ENCODE measurements at places on chromosomes 6 and 20.

GRCh38 chr20:17225851-17226409 lies 910 bp upstream of the PCSK2 start:
- no peak for DNase-seq

DNA sequence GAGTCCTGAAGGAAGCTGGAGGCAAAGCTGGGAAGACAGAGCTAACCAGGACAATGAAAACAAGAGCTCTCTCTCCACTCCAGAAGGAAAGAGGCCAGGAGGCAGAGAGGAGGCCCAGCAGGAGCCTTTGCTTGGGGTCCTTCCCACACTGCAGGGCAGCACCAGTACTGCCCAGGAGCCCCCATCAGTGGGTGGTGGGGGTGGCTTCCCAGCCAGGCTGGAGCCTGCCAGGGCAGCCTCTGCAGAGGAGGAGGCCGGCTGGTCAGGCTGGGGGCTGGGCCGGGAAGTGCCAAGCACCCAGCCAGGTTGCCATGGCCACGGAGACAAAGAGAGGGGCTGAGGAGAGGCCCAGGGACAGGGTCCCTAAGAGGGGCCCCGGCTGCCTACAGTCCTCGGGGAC lies 33.4 kb downstream of the PREX1 start:
- no peak for DNase-seq

- DNase-seq: no peak
Measured at GRCh38 chr20:44678990-44679611, 27.6 kb upstream of the ADA start.

GRCh38 chr20:36462440-36463211 lies 78.7 kb upstream of the MYL9 start:
- DNase-seq: no peak

DNA sequence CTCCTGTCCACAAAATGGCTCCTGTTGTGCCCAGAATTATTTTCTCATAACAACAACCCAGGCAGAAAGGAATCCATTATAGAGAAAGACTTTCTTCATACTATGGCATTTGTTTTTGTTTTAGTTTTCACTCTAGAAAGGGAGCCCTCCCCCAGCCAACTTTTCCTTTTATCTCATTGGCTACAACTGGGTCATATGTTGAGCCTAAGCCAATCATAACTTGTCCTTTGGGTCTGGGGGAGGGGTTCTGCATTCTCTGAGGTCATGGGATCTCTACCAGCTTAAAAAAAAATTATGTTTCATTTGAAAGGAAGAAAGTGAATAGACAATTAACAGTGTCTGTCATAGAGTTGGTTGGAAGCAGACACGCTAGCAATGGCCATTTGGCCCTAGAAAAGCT lies 177.6 kb downstream of the AIG1 start:
- DNase-seq: no peak

- peak; percentile 3 for DNase-seq
Measured at GRCh38 chr6:3455569-3456394, 1.1 kb downstream of the SLC22A23 start.

GRCh38 chr6:43181621-43181941 lies 415 bp upstream of the CUL9 start:
- no peak for DNase-seq

GRCh38 chr6:135228486-135228885 lies 47.4 kb downstream of the MYB start:
- no peak for DNase-seq

DNA sequence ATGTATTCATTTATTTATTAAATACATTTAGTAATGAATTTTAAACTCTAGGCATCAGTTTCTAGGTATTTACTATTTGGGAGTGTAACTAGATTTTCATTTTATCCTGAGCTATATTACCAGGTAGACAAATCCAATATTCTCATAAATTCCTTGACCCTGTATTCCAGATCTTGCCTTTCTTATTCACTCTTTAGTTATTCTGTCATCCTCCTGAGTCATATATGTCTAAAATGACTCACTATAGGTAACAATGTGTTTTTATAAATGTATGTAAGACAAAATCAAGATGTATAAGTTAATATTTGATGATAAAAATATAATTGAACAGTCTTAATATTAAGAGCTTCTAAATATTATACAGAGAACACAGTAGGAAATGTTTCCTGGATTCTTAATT lies 642.1 kb upstream of the NRSN1 start:
- no peak for DNase-seq

GRCh38 chr6:7668936-7669335 lies 57.0 kb upstream of the BMP6 start:
- DNase-seq: no peak

DNA sequence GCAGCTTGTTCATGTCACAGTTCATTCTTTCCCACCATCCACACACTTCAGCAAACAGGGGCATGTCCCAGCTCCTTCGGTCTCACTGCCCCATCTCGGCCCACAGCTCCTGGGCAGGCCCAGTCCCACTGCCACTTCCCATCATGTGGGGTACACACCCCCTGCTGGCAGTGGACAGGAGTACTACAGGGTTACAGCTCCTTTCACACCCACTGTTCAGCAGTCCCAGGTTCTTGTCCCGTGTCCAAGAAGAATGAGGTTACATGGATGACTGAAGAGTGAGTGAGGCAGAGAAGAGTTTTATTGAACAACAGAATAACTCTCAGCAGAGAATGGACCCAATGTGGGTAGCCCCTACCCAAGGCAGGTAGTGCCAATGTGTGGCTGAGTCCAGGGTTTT lies 77.8 kb upstream of the SMLR1 start:
- no peak for DNase-seq

GRCh38 chr6:39792540-39793450 lies 619 bp downstream of the DAAM2 start:
- DNase-seq: no peak

DNA sequence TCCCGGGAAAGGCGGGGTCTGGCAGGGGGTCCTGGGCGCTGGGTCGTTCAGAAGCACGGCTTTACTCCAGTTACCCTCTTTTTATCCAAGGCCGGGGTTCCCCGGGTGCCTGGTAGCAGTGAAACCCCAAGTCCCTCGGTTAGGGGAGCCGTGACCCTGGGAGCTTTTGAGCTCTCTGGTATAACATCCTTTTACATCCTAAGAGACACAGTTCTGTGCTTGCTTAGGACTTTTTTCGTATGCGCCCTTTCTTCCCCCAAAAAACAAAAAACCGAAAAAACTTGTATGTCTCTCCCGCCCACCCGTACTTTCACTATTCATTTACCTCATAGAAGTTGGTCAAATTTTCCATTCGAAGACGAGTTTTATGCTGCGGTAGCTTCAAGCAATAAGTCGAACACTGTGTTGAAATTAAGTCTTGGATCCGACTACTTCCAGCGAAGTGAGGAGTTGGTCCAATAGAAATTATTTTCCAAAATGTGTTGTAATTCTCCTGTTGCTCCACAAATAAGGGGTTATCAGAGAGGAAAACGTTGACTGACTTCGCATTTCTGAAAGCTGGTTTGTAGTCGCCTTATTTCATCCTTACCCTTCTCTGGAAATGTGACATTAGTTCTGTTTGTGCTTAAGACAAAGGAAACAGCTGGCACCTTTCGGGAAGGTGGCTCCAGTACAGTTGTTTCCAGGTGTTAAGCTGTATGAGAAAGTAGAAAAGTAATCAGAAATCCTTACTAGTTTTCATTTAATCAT lies 816 bp upstream of the MAN1A1 start:
- no peak for DNase-seq

- no peak for DNase-seq
Measured at GRCh38 chr6:7636151-7636550, 46.2 kb downstream of the SNRNP48 start.

GRCh38 chr6:89411145-89412070 lies 665 bp downstream of the RRAGD start:
- DNase-seq: peak; percentile 15

DNA sequence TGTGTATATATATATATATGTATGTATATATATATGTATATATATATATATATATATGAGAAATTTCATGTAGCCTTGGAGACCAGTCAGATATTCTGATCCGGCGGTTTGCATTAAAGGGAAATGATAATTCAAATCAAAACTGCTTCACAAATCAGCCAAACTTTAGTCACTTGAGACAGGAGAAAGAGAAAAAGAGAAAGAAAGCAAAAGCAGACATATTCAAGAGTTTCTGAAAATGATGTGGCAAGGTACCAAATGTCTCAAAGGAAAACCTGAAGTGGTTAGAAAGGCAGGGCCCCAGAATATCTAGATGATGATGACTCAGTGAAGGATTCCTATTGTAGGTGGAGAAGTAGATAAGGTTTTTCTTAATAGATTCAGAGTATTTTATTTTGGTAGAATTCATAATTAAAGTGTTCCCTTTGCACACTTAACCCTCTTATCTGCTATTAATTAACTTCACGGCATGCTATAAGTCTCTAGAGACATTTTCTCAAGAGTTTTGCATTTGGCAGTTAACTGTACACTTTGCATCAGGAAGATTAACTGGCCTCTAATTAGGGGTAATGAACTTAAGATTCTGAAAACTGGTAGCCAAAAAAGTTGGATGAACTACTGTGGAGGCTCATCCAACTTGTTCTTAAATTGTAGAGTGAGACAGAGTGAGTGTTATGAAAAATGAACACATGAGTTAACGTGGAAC lies 50.1 kb upstream of the ASF1A start:
- no peak for DNase-seq

DNA sequence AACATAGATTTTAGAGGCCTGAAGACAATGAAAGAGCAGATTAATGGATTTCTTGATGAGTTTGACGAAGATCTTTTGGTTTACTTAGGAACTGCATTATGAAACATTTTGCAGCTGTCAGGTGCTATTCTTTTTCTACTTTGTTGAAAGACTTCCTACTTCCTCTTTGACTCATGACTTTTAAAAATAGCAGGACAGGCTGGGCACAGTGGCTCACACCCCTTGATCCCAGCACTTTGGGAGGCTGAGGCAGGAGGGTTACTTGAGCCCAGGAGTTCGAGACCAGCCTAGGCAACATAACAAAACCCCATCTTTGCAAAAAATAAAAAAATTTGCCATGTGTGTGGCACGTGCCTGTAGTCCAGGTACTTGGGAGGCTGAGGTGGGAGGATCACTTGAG lies 52.0 kb downstream of the ITCH start:
- DNase-seq: no peak

DNA sequence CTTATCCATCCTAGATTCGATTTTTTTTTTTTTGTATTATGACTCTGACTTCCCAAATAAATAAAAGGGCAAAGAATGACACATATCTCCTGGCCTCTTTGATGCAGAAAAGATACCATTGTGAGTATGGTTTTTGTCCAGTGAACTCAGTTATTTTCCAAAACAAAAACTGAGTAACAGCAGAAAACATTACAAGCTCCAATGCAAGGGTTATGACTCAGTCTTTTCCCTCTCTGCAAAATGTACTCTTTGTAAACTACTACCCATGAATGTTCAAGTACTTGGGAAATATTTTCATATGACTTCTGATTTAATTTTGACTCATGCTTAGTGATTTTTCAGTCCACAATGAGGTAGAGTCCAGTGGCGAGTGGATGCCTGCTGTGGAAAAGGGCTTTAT lies 355.3 kb downstream of the RNF144B start:
- no peak for DNase-seq

DNA sequence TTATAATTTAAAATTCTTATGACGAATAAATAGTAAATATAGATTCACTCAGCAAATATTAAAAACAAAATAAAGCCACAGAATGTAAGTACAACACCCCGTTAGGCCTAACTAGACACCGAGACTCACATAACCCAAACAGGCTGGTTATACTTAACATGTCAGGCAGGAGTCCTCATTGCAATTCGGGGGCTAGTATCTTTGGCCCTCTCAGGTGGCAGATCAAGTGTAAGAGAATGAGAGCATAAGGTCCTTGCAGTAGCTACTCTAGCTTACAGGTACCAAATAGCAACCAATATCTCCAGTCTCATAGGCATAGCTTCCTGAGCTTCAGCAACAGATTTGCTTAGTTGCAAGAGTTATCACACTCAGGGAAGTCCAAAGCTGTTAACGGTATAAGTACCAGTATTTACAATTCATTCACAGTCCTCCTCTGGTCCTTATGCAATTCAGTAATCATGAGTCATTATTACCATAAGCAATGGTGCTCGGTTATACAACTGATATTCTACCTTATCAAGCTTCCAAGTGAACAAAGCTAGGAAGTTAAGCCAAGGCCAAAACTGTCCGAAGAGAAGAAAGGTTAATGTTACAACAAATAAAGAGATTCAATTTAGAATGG lies 20.1 kb downstream of the REV3L start:
- no peak for DNase-seq

- DNase-seq: no peak
Measured at GRCh38 chr6:63897952-63898351, 262.4 kb downstream of the PHF3 start.

DNA sequence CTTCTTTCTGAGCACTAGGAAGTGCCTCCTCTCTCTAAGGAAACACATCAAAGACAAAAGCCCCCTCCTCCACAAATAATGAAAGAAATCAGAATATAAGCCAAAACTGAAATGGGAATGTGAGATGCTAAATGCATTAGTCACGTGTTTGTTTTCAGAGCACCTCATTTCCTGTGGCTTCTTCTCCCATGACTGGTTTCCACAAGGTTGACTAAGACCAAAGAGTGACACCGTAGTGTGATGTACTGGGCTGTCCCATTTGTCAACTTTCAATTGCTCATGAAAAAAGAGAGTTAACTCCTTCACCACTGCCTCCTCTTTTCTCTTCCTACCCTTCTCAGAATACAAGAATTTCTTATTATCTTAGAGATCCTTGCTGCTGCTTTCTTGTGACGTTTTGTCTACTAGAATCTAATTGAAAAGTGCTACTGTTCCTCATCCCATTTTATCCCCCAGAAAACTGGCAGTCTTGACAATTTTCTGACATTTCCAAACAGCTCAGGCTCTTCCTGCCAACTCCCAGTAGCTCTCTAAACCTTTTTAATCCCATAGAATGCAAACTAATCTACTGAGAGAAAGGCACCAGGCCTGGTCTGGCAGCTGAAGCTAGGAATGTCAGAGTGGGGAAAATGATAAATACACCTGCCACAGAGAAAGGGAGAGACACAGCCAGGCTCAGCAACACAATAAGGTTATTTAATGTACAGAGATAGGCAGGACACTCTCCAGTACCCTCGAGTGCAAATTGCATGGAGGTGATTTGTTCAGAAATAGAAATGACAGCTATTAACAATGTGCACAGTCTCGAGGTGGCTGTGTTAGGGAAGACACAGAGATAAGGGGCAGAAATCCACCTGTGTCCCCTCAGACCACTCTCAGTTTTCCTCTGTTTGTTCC lies 671.7 kb upstream of the NRSN1 start:
- no peak for DNase-seq

DNA sequence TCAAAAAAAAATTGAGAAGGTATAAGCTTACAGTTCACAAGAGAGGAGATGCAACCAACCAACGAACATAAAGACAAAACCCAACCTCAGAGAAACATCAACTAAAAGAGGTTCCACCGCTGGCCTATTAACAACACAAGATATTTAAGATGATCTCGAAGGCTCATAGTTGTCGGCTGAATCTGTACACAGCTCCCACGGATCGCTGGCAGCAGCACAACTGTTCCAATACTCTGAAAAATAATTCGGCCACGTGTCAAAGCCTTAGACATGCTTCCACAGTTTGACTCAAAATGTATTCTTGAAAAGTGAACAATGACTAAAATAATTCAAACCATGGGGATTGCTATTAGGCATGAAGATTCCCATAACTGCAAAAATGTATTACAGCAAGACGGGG lies 13.7 kb downstream of the EXOC2 start:
- no peak for DNase-seq
